ENCODE measurements at places on chromosomes 11 and 22.

- DNase-seq: no peak
These were observed 12.1 kb upstream of the APOA1 start for GRCh38 chr11:116849486-116849885.

- no peak for DNase-seq
These were observed 6.7 kb downstream of the HDHD5 start for GRCh38 chr22:17152340-17152739.

GRCh38 chr22:24992946-24993345 is 40.4 kb downstream of the KIAA1671 start:
- no peak for DNase-seq

DNA sequence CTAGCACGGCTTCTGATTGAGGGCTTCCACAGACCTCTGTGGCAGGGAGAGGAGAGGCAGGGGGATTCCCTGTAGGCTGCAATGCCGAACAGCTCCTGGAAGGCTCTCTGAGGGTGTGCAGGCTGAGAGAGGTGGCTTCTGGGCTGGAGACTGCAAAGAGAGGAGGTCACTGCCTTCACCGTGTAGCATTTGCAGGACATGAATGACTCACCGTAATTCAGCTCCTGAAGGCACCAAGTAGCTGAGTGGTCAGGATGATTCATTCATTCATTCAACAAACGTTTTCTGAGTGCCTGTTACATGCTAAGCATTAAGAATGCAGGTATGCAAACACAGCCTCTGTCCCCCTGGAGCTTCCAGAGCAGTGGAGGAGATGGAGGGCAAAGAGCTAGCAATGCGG is 18.0 kb upstream of the EIF3D start:
- no peak for DNase-seq

DNA sequence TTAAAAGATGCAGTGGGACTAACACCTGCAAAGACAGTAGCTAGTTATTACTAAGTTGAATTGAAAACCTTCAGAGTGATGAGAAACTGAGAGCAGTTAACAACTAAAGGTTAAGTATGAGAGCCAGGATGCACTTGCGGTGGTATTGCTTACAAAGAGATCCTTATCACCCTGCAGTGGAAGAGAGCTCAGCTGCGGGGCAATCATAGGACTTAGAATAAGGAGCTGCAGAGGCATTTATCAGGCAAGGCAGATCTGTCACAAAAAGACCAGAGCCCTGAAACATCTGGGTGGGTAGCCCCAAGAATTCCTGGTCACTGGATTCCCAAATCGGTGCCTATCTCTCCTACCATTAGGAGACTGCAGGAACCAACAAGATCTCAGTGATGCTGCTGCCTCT is 34.3 kb upstream of the CFAP300 start:
- no peak for DNase-seq

- no peak for DNase-seq
These were observed 820.4 kb downstream of the LUZP2 start for GRCh38 chr11:25317216-25317615.

DNA sequence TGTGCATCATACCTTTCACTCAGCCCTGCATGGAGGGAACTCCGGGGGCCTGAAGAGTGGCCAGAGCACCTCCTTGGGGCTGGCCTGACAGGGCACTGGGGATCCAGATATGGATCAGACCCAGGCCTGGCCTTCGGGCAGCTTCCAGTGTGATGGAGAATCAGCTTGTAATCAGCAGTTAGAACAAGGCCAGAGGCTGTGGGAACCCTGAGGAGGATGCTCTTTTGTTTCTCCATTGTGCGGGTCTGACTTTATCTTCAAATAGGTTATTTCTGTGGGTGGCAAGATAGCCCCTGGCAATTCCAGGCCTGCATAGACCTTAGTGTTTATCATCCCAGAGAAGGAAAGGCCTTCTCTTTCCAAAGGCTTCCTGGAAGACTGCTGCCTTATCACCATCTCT is 12.3 kb downstream of the DGAT2 start:
- DNase-seq: no peak

GRCh38 chr11:67517784-67518552 is 5.3 kb downstream of the CABP2 start:
- no peak for DNase-seq

DNA sequence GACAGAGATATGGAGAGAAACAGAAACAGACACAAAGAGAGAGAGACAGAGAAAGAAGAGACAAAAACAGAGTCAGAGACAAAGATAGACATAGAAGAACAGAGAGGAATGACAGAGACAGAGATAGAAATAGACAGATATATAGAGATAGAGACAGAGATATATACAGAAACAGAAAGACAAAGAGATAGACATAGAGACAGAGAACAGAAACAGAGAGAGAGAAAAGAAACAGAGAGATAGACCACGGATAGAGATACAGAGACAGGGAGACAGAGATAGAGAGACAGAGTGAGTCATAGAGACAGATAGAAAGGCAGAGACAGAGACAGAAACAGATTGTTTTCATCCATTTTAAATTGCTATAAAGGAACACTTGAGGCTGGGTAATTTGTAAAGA is 12.3 kb upstream of the MPEG1 start:
- DNase-seq: no peak
